ENCODE measurements at places on chromosomes 4 and X. TPM values are rescaled to one million over a fixed set of nuclear protein-coding genes. Genes with fewer than 3 reads are reported as not detected.

DNA sequence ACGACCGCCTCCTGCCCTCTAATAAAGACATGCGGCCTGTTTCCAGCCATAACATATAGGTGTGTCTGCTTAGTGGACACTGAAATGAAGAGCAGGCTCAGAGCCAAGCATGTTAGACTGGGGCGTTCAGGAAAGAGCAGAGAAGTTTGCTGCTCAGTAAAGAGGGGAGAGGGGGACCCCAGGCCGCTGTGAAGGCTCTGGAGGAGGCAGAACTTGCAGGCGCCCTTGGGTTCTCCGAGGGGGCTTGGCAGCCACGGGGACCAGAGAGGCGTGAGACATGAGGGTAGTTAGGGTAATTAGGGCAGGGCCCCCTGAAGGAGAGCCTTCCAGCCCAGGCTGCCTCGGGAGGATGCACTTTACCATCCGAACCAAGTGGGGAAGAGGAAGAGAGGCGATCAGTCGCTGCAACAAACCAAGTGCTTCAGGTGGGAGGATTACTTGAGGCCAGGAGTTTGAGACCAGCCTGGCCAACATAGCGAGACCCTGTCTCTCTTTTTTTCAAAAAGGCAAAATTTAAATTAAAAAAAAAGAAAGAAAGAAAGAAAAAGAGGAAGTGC lies 46.6 kb upstream of the CDKN2AIP start:
- no peaks in the 10 kb centered on the region for H3K27me3 ChIP-seq
- DNase-seq, result no peak
- H3K36me3 ChIP-seq, result no peaks in the 10 kb centered on the region
- H3K4me1 ChIP-seq, result peaks cover 6% of the 10 kb centered on the region

GRCh38 chr4:101346351-101347266 lies 717 bp downstream of the PPP3CA start:
- DNase-seq, result peak; percentile 71
- H3K36me3 ChIP-seq, result no peaks in the 10 kb centered on the region
- peaks cover 26% of the 10 kb centered on the region for H3K4me1 ChIP-seq
- H3K27ac ChIP-seq, result peak overlapping the region; percentile 71
- no peaks in the 10 kb centered on the region for H3K27me3 ChIP-seq

- DNase-seq, result no peak
- H3K27me3 ChIP-seq, result no peaks in the 10 kb centered on the region
- no peaks in the 10 kb centered on the region for H3K36me3 ChIP-seq
- H3K4me3 ChIP-seq, result no peak overlapping the region
- H3K4me1 ChIP-seq, result no peaks in the 10 kb centered on the region
Measured at GRCh38 chrX:101357166-101357795, 8.7 kb upstream of the TIMM8A start.

GRCh38 chr4:76665153-76665552 lies 230.1 kb downstream of the SHROOM3 start:
- H3K27me3 ChIP-seq, result no peaks in the 10 kb centered on the region
- no peak overlapping the region for H3K27ac ChIP-seq

MAGEE2 gene
- polyA plus RNA-seq, result not detected

PRRG3 gene
- polyA plus RNA-seq, result not detected

DNA sequence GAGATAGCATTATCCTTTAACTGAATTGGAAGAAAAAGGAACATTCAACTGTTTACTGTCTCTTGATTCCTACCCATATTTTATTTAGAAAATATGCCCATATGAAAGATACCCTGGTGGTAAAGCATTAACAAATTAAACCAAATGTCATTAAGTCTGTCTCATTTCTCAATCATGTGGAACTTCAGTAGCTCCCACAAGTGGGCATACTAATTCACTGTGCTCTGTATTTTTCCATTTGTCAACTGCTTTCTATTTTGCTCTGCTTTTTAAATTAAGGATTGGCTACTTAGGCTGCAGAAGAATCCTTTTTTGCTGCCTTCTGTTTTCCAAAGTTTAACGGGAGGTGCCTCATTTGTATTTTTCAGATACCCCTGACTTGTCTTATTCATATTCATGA lies 77.2 kb downstream of the DDIT4L start:
- DNase-seq, result no peak
- H3K4me1 ChIP-seq, result no peaks in the 10 kb centered on the region
- H3K36me3 ChIP-seq, result no peaks in the 10 kb centered on the region
- no peak overlapping the region for H3K27ac ChIP-seq

- H3K36me3 ChIP-seq, result no peaks in the 10 kb centered on the region
- no peak overlapping the region for H3K27ac ChIP-seq
- H3K4me3 ChIP-seq, result no peak overlapping the region
- DNase-seq, result no peak
- no peaks in the 10 kb centered on the region for H3K27me3 ChIP-seq
- no peaks in the 10 kb centered on the region for H3K4me1 ChIP-seq
Measured at GRCh38 chrX:140672840-140673731, 36.5 kb upstream of the LINC00632 start.

ATP2B3 gene
- polyA plus RNA-seq, result not detected

SLC38A5 gene
- 19.8 TPM for polyA plus RNA-seq

COL4A5 gene
- not detected for polyA plus RNA-seq

GCNA gene
- polyA plus RNA-seq, result 0.67 TPM

- no peak overlapping the region for H3K4me3 ChIP-seq
- H3K27ac ChIP-seq, result no peak overlapping the region
- DNase-seq, result no peak
- H3K4me1 ChIP-seq, result no peaks in the 10 kb centered on the region
Measured at GRCh38 chr4:87644286-87644685, 5.8 kb upstream of the DMP1 start.
